ENCODE measurements at places on chromosomes 3 and 15. TPM values are rescaled to one million over a fixed set of nuclear protein-coding genes. Genes with fewer than 3 reads are reported as not detected.

Gene CYP8B1
- not detected for total RNA-seq

Gene OIP5
- 1.5 TPM for total RNA-seq

DNA sequence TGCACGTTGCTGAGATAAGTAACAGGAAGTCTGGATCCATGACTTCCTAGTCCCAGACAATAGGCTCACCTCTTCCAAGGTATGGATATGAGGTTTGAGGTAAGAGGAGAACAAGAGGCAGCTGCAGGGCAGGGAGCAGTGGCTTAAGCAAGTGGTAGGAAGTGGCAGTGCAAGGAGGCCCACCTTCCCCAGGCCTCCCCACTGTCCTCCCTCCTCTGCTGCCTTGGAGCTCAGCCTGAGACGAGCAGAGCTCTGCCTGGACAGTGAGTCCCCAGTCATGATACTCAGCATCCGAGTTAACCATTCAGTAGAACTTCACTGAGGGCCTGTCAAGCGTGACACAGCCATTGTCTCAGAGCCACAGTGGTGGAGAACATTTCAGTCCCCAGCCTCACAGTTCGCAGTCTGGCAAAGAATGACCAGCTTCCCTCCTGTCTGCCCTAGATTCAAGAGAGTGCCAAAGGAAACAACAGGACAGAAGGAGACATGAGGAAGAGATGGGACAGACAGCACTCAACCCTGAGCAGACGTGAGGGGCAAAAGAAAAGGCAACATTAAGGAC is 41.4 kb upstream of the BOC start:
- DNase-seq: no peak
- no peak overlapping the region for H3K4me3 ChIP-seq
- H3K36me3 ChIP-seq: no peaks in the 10 kb centered on the region
- H3K4me1 ChIP-seq: peaks cover 18% of the 10 kb centered on the region

DNA sequence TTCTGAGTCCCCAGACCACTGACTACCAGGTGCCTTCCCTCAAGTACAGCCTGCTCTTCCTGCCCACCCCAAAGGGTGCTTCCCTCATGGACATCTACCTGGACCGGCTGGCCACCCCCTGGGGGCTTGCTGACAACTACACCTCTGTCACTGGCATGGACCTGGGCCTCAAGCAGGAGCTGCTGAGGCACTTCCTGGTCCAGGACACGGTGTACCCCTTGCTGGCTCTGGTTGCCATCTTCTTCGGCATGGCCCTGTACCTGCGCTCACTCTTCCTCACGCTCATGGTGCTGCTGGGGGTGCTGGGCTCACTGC is 9.3 kb downstream of the DISP2 start:
- H3K4me3 ChIP-seq: peak overlapping the region; percentile 55
- peak overlapping the region; percentile 81 for H3K27ac ChIP-seq
- H3K36me3 ChIP-seq: no peaks in the 10 kb centered on the region

- H3K4me1 ChIP-seq: peaks cover 3% of the 10 kb centered on the region
- DNase-seq: no peak
- no peak overlapping the region for H3K4me3 ChIP-seq
- H3K27ac ChIP-seq: no peak overlapping the region
Measured at GRCh38 chr3:15339786-15340215, 7.4 kb upstream of the SH3BP5 start.

DNA sequence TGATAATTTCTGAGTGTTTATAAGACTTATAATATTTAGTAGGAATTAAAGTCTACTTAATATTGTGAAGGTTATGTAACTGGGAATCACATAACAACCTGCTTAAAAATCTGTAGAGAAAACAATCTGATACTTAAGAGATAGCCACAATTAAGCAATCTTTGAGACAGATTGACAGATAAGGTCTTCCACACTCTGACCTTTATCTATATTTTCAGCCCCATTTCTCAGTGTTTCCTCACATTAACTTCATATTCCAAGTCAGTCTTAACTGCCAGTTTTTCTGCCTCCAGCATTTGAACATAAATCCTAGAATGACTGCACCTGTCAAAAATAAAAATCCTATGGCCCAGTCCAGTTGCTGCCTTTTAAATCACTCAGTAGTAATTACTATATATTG is 423.2 kb downstream of the PYDC2 start:
- H3K36me3 ChIP-seq: no peaks in the 10 kb centered on the region
- no peak overlapping the region for H3K4me3 ChIP-seq
- H3K4me1 ChIP-seq: no peaks in the 10 kb centered on the region
- no peaks in the 10 kb centered on the region for H3K27me3 ChIP-seq

DNA sequence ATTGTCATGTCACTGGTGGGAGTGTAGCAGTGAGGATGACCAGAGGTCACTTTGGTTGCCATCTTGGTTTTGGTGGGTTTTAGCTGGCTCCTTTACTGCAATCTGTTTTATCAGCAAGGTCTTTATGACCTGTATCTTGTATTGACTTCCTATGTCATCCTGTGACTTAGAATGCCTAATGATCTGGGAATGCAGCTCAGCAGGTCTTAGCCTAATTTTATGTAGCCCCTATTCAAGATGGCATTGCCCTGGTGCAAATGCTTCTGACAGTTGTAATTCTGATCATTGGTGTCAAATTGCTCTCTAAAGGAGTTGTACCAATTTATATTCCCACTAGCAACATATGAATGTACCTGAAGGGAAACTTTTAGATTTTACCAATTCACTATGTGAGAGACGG is 74.4 kb downstream of the STRIT1 start:
- no peak for DNase-seq
- H3K36me3 ChIP-seq: no peaks in the 10 kb centered on the region
- H3K27ac ChIP-seq: no peak overlapping the region

Gene CAPN3
- total RNA-seq: 264 TPM

GRCh38 chr15:29676961-29677402 is 145.3 kb downstream of the TJP1 start:
- H3K27me3 ChIP-seq: peaks cover 8% of the 10 kb centered on the region
- no peaks in the 10 kb centered on the region for H3K4me1 ChIP-seq
- no peaks in the 10 kb centered on the region for H3K36me3 ChIP-seq
- no peak overlapping the region for H3K27ac ChIP-seq
- no peak overlapping the region for H3K4me3 ChIP-seq

GRCh38 chr3:57017459-57017845 is 43.0 kb upstream of the SPATA12 start:
- H3K27me3 ChIP-seq: no peaks in the 10 kb centered on the region
- no peaks in the 10 kb centered on the region for H3K36me3 ChIP-seq
- H3K4me3 ChIP-seq: no peak overlapping the region
- no peak for DNase-seq
- no peaks in the 10 kb centered on the region for H3K4me1 ChIP-seq
- no peak overlapping the region for H3K27ac ChIP-seq

DNA sequence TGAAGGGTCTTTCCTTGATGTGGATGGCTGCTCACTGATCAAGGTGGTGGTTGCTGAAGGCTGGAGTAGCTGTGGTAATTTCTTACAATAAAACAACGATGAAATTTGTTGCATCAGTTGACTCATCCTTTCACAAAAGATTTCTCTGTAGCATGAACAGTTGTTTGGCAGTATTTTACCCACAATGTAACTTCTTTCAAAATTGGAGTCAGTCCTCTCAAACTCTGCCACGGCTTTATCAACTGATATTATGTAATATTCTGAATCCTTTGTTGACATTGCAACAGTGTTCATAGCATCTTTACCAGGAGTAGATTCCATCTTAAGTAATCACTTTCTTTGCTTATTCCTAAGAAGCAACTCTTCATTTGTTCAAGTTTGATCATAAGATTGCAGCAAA is 252.6 kb downstream of the UBE2E2 start:
- no peak for DNase-seq
- H3K27me3 ChIP-seq: no peaks in the 10 kb centered on the region
- H3K4me3 ChIP-seq: no peak overlapping the region
- H3K36me3 ChIP-seq: no peaks in the 10 kb centered on the region
- no peak overlapping the region for H3K27ac ChIP-seq
- peaks cover 39% of the 10 kb centered on the region for H3K4me1 ChIP-seq

Gene CFAP20DC
- total RNA-seq: not detected

Gene TRIM59
- total RNA-seq: 0.81 TPM

DNA sequence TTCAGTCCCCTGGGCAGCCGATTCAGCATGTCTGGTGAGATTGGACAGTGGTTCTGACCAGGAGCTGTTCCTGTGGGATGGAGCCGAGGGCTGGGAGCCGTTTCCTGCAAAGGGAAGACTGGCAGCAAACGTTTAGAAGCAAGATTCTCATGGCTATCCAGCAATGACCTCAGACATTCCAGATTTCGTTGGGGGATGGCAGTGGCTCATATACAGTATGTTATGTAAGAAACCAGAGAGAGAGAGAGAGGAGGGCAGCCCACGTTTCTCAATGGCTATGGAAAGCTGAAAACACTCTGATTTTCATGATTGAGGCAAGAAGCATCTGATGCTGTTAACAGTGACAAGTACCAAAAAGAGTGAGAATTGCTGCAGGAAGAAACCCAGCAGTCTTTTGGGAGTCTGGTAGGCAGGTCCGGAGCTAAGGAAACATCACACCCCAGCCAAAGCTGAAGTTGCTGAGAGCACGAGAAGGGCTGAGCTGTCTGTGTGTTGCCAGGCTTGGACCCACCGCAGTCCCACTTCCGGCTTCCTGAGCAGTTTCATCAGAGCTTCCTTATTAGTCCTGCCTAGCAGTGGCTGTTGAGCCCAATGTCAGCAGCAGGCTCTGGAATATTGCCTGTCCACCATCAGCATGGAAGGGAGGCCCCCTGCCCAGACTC is 25.6 kb upstream of the VPS8 start:
- no peaks in the 10 kb centered on the region for H3K27me3 ChIP-seq
- DNase-seq: peak; percentile 55
- H3K36me3 ChIP-seq: no peaks in the 10 kb centered on the region
- peak overlapping the region; percentile 28 for H3K4me3 ChIP-seq

Gene MRPS22
- total RNA-seq: 67.4 TPM

DNA sequence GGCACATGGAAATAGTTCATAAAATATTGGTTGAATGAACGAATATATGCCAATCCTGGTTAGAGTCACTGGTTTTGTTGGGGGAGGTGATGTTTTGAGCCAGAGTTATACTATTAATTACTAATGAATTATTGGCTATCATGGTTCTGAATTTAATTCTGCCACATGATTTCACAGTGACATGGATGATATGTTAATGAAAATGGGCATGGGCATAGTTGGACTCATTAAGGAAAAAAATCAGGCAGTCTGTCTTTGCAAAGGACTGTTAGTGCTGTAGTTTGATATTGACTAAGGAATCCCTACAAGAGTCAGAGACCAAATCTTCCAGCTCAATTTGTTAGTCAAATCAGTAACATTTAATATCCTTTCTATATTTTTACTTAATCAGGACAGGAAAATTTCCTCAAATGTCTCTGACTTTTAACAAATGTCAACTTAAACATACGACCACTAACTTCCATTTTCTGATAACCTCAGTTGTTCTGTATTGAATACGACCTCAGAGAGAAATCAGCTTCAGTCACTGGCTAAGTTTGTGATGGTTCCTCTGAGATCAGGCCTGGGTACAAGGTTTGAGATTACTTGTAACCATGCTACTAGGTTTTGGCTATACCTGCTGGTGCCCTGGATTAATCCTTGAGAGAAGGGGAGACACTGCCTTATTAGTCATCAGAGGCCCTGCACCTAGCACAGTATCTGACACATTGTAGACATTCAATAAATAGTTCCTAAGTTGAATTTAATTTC is 13.3 kb downstream of the NFKBIZ start:
- H3K4me3 ChIP-seq: no peak overlapping the region
- H3K4me1 ChIP-seq: no peaks in the 10 kb centered on the region
- H3K27me3 ChIP-seq: no peaks in the 10 kb centered on the region

Gene AP4E1
- total RNA-seq: 14.5 TPM

DNA sequence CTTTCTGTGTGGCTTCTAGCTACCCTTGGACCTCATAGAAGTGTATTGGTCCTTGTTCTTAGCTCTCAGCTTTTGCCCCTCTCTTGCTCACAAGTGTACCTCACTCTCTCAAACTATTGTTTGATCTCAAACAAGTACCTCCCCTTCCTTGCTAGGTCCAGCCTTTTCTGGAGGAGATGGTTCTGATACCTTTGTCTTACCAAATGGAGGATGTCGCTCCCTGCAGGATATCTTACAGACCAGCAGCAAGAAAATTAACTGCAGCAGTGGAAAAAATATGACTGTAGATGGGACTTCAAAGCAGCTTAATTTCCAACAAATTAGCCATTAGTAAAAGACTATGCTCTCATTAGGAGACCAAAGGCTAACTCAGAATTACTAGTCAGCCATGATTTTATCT is 388.1 kb upstream of the ROBO2 start:
- no peak for DNase-seq
- H3K36me3 ChIP-seq: no peaks in the 10 kb centered on the region
- no peak overlapping the region for H3K27ac ChIP-seq

DNA sequence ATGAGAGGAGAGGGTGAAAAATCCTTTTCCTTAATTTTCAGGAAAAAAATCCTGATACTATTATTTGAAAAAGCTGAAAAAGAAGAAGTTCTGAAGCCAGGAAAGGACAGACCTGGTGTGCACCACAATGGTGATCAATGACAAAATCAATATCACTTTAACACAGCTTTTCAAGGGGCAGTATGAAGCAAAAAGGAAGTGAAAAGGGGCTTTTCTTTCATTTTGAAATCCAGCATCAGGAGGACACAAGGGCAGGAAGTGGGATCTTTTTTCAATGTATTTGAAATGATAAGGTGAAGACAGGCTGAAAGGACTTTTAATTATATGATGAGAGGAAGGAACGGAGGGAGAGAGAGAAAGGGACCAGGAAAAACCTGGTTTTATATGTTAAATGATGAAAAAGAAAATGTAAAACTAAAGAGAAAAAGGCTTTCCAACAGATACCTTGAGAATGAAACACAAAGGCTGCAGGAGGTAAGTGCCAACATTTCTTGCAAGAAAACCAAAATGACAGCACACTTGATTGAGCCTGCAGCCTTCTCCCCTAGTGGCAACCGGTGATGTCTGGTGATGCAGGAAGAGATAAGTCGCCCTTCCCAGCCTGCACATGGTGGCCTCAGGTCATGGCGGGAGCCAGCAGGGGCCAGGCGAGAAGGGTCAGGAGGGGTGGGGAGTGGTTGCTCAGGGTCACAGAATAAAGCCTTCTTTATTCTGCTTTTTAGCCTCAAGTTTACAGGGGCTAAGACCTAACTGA is 236.7 kb upstream of the WNT5A start:
- H3K4me3 ChIP-seq: no peak overlapping the region
- no peak overlapping the region for H3K27ac ChIP-seq
- H3K4me1 ChIP-seq: no peaks in the 10 kb centered on the region
- no peak for DNase-seq

Gene FEZF2
- total RNA-seq: not detected

Gene SLC12A6
- 8.7 TPM for total RNA-seq

Gene LRTM1
- not detected for total RNA-seq

- DNase-seq: peak; percentile 45
- H3K27me3 ChIP-seq: no peaks in the 10 kb centered on the region
- no peak overlapping the region for H3K4me3 ChIP-seq
- H3K4me1 ChIP-seq: no peaks in the 10 kb centered on the region
- H3K27ac ChIP-seq: no peak overlapping the region
Measured at GRCh38 chr3:13219077-13219901, 146.1 kb upstream of the IQSEC1 start.
